NCI-H1417 (cell line): ENCODE measurements at places on chromosomes 7 and 10.

GRCh38 chr10:113967126-113967525, 76.5 kb upstream of the ADRB1 start:
- no peak for DNase-seq

DNA sequence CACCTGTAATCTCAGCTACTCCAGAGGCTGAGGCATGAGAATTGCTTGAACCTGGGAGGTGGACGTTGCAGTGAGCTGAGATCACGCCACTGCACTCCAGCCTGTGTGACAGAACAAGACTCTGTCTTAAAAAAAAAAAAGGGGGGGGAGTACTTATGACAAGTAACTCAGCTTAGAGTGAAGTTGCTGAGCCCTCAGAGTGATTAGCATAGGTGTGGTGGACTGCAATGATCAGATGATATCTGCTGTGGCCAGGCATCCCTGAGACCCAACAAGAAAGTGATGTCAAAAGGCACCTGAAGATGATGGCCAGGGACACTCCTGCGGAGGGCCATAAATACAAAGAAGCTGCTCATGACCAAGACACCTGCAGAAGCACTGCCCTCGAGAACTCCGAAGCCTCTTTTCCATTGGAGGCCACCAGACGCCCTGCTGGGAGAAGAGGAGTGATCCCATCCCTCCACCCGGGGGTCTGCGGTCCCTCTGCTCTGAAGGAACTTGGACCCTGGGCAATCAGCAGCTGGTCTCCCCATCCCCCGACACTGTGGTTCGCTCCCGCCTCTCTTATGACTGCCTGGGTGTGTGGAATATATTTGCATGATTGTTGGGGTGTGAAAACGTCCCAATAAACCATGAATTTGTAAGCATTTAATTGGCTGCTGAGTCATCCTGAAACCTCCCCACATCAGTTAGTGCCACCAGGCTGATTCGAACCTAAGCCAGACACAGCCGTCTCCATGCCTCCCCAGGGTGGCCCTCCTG, 46.0 kb downstream of the RASGEF1A start:
- DNase-seq: no peak

GRCh38 chr7:92729751-92730150, 106.6 kb downstream of the CDK6 start:
- no peak for DNase-seq

- peak; percentile 29 for DNase-seq
Observed at GRCh38 chr10:61904733-61905725, 3.5 kb downstream of the ARID5B start.

- peak; percentile 68 for DNase-seq
Observed at GRCh38 chr10:63866747-63867140, 345.5 kb downstream of the REEP3 start.

DNA sequence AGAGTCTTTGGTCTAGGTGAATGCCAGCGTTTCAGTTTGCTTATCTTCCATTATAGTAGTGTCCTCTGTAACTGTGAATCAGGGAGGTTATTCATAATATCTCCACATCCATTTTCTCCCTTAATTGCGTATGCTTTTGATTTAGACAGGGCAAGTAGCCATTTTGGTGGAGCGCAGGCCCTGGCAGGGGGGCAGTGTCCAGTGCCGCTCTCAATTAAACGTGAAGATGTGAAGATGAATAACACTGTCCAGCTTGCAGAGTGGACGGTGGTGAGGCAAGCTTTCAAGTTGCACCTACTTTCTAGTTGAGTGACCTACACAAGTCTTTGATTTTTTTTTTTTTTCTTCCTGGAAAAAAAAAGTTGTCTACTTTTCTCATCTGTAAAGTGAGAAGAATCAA, 4.5 kb downstream of the TSPAN14 start:
- no peak for DNase-seq

DNA sequence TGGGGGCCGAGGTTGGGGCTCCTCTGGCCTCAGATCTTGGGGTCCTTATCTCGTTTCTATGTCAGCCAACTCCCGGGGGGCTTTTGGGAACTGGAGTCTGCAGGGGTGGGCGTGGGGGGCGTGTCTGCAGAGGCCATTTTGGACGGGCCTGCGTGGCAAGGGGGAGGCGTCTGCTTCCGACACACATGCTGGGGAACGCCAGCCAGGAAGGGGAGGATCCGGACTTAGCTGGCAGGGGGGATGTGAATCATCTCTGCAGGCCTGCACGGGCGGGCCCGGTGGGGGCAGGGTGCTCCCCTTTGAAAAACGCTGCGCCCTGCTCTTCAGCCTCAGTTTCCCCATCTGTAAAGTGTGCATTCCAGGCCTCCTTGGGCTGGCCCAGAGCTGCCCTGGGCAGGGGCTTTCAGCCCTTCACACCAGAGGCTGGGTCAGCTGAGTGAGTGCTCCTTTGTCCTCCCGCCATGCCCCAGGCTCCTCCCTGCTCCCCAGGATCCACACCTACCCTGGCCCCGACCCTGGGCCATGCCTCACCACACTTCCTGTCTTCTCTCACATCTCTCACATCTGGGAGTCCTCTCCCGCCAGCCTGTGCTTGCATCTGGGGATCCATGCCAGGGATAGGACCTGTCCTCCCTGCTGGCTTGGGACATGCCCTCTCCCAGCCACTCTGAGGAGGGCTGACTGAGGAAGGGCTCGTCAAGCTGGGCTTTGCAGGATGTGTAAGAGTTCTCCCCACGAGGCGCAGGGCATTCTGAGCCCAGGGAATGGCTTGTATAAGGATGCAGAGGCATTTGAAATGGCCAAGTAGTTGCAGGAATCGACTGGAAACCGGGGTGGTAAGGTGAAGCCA, 172.6 kb upstream of the TNRC18 start:
- DNase-seq: no peak

DNA sequence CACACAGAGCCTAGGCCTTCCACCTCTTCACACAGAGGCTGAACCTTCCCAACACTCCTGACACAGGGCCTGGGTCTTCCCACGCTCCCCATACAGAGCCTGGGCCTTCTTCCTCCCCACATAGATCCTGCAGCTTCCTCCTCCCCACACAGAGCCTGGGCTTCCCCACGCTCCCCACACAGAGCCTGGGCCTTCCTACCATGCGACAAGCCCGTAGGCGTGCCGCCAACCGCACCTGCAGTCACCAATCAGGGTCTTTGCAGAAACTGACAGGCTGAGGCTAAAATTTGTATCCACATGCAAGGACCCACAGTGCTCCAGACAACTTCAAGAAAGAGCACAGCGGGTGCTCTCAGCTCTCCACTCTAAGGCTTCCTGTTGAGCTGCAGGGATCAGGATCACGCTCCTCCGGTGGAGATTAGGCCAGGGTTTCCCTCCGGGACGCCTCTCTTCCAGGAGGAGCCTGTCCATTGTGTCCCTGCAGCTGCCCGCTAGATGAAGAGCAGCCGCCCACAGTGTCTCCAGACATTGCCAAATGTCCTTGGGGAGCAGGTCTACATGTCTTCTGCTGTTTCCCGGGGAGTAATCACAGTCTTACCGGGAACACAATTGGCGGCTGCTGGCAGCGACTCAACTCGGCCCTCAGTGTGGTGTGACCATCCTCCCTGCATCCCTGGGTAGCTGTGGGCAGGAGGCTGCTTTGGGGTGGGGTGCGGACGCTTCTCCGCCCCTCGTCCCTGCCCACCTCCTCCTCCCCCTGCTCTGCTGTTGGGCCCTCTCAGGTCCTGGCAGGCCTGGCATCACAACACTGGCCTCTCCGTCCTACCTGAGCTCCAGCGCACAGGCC, 9.7 kb downstream of the CFAP46 start:
- DNase-seq: no peak

DNA sequence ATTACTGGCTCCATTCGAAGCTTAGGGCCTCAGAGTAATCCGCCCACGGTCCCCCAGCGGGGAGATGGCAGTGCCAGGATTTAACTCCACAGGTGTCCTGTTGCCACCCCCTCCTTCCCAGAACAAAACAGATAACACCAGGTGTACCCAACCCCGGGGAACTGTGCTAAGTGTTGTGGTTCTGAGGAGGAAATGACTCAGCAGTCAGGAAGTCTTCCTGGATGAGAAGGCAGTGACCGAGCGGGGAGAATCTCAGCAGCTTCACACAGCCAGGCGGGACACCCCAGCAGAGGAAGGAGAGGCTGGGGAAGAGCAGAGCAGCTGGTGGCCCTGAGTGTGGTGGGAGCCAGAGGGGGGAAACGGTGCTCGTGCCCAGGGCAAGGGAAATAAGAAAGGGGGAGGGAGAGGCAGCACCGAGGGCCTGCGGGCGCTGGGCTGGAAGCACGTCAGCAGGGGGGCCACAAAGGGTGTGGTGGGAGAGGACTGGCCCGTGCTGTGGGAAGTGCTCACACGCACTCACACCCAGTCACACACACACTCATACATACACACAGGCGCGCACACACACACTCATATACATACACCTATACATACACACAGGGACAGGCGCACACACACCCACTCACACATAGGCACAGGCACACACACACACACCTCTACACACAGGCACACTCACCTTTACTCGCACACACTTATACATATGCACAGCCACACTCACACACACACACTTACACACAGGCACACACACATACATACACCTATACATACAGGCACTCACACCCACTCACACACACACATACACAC, 59.8 kb upstream of the CHST15 start:
- peak; percentile 96 for DNase-seq

GRCh38 chr10:45599021-45599603, 73.5 kb downstream of the ZFAND4 start:
- DNase-seq: no peak

DNA sequence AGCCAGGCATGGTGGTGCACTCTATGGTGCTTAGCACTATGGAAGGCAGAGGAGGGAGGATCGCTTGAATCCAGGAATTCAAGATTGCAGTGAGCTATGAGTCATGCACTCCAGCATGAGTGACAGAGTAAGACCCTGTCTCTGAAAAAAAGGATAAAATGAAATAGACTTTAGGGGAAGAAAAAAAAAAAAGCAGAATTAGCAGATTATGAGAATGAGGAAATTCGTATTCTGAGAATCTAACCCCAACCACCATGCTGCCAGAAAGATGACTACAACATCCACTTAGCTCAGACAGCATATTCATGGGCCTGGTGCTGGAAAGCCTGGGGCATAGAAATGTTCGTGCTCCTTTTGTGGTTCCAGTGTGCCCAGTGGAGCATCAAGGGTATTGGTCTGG, 63.3 kb downstream of the TMEM26 start:
- no peak for DNase-seq

GRCh38 chr10:29613791-29614190, 21.0 kb downstream of the SVIL start:
- DNase-seq: no peak
